ENCODE measurements at places on chromosomes 4 and X.

GRCh38 chrX:2374086-2374485 is 126.7 kb downstream of the DHRSX start:
- ATAC-seq, result no peak

DNA sequence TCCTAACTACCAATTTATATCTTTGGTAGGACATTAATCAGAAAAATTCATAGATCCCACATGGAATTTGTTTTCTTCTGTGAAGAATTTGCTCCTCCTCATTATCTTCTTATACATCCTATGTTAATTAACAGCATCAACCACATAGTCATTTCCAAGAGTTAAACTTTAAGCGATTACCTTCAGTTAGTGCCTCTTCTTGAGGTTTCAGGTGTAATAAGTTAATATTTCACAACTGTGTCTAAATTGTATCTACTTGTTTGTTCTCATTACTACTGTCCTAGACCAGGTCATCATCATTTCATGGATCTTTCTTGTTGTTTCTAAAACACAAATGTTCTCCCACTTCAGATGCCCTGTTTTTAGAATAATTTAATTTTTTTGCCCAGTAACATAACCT is 457.9 kb downstream of the FAT4 start:
- ATAC-seq, result no peak

DNA sequence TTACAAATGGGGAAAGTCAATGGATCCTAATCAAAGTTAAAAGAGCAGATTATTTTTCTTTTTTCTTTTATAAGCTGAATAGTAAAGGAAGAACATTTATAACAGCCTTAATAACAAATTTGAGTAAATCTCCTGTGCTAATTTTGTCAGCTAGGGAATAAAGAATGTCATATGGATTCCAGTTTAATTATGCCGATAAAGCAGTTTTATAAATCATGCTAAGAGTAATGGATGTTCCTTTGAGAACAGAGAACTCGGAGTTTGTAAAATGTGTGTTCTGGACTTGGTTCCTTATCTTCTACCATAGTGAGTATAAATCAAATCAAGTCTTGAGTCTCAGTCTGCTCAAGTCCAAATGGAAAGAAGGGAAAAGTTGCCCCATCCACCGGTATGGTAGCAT is 180.3 kb upstream of the FTHL17 start:
- ATAC-seq, result no peak

- no peak for ATAC-seq
These were observed 747.6 kb downstream of the PCDH7 start for GRCh38 chr4:31467781-31468180.

- ATAC-seq, result no peak
These were observed 333.9 kb downstream of the PDHA2 start for GRCh38 chr4:96173756-96174155.

DNA sequence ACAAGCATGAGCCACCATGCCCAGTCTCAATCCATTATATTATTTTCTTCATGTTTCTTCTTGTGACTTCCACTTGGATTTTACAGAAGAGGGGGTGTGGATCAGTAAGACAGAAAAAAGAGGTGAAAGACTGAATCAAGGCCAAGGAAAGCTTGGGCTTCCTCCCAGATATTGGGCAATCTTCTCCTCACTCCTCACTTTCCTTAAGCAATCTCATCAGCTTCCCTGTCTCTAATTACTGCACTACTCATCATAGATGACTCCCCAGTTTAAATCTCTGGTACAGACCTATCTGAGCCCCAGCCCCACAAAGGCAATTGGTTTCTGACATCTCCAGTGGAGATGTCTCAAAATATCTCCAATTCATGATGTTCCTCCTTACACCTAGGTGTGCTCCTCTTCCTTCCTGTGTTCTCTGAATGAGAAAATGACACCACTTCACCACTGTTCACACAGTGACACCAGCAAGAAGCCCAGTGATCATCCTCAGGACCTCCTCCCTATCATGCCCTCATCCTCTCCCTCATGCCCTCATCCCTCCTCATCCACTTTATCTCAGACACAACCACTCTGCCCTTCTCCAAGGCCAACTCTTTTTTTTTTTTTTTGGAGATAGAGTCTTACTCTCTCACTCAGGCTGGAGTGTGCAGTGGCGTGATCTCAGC is 44.8 kb upstream of the HERC6 start:
- no peak for ATAC-seq

GRCh38 chrX:53476371-53476770 is 42.2 kb upstream of the HSD17B10 start:
- ATAC-seq, result no peak

DNA sequence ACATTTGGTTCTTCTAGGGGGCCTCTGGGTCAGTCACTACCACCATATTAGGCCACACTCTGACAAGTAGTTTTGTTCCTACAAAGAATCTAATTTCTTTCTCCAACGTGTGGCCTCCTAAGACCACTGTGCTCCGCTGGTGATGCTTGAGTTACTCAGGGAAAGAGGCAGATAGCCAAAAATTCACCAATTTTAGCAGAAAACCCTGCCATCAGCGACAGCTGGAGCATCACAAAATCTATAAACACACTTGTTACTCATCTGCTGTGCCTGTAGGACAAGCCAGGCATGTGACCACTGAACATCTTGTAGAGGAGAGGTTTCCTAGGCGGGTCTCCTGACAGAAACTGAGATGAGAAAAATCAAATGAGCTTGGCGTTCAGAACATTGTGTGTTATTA is 105.4 kb downstream of the SYNPO2 start:
- no peak for ATAC-seq
